MCF 10A (cell line): ENCODE measurements at places on chromosomes 16 and 17.

- peak; percentile 81 for DNase-seq
Measured at GRCh38 chr16:10871157-10871991, 5.6 kb upstream of the CIITA start.

GRCh38 chr16:15425861-15426260 is 8.5 kb upstream of the BMERB1 start:
- DNase-seq: no peak

GRCh38 chr16:70160821-70161220 is 12.8 kb upstream of the CLEC18C start:
- no peak for DNase-seq

DNA sequence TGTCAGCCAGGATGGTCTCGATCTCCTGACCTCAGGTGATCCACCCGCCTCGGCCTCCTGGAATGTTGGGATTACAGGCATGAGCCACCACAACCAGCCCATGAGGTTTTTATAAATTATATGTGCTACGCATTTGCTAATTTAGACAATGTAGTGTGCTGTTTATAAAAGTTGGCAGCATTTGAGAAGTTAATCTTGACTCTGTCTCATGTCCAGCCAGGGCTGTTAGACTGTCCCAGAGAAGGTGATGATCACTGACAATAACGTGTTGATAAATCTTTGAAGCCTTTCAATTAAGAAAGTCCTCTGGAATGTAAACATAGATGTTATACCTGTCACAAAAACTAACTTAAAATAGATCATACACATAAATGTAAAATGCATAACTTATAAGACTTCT is 82.0 kb downstream of the PPM1E start:
- DNase-seq: no peak

GRCh38 chr16:87344931-87345631 is 27.9 kb upstream of the C16orf95 start:
- DNase-seq: no peak

GRCh38 chr16:21235199-21235585 is 1.7 kb downstream of the ANKS4B start:
- no peak for DNase-seq

DNA sequence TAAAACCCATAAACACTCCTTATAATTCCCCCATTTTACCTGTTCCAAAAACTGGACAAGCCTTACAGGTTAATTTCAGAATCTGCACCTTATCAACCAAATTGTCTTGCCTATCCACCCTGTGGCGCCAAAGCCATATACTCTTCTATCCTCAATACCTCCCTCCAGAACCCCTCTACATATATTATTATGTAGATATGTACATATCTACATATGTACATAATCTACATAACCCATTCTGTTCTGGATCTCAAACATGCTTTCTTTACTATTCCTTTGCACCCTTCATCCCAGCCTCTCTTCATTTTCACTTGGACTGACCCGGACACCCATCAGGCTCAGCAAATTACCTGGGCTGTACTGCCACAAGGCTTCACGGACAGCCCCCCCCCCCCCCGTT is 12.0 kb upstream of the ENDOV start:
- no peak for DNase-seq

DNA sequence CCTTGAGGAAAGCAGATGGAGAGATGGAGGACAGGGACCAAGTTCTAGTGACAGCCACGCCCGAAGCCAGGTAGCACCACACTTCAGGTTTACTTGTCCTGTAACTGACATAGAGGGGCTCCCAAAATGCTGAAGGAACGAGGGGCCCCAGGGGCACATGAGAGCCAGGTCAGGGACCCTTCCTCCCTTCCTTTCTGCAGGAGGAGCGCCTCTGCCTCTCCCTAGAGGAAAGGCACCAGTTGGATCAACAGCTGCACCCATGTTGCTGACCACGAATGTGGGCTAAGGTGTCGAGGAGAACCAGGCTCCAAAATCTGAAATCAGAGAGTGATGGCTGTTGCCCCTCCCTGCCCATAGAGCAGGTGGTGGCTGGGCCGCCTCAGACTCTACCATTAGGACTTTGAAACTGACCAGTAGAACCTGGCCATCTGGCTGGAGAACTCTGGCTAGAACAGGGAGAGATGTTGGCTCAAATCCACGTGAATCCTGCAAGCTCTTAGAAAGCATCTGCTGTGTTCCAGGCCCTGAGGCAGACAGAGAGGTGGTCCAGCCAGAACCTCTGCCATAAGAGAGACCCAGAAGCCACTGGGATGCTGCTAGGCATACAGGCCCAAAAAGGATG is 218.8 kb downstream of the KATNIP start:
- DNase-seq: no peak

DNA sequence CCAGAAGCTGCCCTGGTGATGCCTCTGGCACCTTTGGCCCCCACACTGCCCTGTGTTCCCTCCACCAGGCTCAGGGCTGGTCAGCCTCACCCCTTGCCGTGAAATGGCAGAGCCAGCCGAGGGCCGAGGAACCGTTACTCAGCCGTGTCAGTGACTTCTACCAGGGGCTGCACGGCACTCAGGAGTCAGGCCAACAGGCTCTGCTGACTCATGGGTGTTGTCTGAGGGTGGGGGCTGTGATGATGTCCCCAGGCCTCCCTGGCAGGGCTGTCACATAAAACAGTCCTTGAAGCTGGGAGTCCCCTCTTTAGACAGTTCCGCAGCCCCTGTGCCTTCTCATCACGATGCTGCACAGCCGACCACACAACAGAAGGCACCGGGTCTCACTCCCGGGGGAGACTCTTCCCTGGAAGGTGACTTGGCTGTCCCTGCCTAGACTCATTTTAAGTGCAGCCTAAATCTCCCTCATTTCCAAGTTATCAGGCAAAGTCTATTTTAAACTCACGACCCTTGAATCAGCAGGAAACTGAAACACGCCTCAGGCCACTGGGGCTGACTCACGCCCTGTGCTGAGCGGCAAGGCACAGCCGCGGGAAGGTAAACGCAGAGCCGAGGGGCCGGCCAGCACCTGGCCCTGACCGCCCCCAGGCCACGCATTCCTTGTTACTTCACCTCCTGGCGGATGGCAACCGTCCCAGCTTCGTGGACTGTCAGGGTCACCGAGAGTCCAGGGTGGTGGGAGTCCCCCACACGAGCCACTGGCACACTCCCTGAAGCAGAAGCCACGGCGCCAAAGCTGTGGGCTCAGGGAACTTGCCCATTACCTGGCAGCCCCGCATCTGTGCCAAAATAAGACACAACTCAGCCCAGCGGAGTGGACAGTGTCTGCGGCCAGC is 102.6 kb downstream of the ZNF778 start:
- peak; percentile 91 for DNase-seq

- DNase-seq: no peak
Measured at GRCh38 chr16:2462031-2462866, 2.3 kb downstream of the TEDC2 start.

DNA sequence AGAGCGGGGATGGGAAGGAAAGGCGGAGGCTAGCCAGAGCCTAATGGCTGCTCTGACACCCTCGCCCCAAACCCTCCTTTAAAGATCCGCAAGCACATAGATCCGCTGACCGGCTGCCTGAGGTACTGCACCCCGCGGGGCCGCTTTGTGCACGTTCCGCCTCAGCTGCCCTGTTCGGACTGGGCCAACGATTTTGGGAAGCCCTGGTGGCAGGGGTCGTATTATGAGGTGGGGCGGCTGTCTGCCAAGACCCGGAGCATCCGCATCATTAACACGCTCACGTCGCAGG is 663 bp downstream of the CYB5D1 start:
- peak; percentile 56 for DNase-seq

DNA sequence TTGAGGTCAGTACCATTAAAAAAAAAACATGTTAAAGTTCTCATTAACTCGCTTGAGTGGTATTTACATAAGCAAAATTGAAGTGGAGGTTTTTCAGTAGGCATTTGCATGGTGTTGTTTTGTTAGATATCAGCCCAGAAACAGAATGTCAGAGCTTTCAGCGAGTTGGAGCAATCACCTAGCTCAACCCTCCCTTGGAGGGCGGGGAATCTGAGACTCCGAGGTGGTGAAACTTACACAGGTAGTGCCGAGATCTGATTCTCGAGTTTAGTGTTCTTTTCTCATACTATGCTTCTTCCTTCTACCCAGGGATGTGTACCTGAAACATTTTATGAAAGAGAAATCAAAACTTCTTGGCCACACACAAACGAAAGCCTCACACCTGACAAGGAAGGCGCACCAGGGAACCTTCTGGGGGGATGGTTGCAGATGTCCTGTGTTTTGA is 6.6 kb downstream of the SEC14L1 start:
- no peak for DNase-seq
